A549 (cell line): ENCODE measurements at places on chromosomes 2 and 18.

DNA sequence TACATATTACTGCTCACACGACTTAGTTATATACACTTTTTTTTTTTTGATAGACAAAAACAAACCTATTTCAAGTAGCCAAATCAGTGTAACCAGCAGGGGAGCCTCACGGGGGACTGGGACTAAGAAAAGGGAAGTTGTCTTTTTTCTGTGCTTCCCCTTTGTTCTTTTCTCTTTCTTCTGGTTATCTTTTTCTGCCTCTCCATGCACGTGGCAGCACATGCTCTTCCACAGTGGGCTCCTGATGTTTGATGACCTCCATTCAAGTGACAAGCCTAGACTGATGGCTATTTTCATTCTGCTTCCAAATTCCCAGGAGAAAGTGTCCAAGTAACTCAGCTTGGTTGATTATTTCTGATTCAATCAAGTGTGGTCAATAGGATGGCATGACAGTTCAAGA lies 98.2 kb upstream of the STK39 start:
- DNase-seq: no peak

DNA sequence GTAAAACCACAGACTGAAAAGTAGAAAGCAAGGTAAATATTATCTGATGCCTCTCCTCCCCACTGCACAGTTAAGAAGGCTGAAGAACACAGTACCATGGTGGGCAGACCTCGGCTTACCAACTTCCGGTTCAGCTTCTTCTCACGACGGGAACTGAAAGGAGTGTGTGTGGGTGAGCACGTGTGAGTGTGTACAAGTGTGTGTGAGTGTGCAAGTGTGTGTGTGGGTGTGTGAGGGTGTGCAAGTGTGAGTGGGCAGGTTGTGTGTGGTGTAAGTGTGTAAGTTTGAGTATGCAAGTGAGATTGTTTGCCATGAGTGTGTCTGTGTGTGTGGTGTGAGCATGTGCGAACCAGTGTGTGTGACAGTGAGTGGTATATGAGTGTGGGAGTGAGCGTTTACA lies 103.5 kb downstream of the ADD2 start:
- DNase-seq: no peak

GRCh38 chr2:235820571-235820970 lies 326.7 kb downstream of the AGAP1 start:
- no peak for DNase-seq

DNA sequence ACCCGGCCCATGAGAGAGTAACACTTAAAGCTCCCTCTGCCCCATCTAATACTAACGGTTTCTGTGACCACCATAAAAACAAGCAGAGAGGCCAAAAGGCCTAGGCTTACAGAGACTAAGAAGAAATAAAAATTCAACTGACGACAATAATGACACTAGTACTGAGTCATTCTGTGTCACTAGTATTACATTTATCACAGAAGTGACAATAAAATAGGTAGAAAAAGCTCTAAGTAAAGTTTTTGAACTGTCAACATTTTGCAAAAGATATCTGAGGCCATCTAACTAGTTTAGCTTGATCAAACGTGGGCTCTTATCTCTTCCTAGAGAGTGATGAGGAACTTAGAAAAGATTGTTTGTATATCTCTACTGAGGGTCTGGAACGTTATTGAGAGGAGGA lies 35.6 kb downstream of the AP1S3 start:
- DNase-seq: no peak

GRCh38 chr2:52264488-52264887 lies 1232.6 kb upstream of the NRXN1 start:
- DNase-seq: no peak

DNA sequence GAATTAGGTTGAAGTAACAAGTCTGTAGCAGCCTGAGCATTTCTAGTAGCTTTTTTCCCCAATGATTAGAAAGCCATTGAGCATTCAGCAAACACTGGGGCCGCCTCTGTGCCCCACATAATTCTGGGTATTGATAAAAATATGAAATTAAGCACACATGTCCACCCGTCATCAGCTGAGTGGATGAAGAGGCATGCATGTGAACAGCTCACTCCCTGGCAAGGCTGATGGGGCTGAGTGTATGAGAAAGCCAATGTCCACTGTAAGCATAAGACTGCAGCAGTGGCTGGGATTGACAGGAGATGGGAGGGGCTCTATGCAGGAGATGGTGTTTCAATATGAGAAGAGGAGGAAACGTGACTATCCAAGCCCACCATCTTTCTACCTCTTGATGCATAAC lies 124.4 kb upstream of the KLHL29 start:
- no peak for DNase-seq

DNA sequence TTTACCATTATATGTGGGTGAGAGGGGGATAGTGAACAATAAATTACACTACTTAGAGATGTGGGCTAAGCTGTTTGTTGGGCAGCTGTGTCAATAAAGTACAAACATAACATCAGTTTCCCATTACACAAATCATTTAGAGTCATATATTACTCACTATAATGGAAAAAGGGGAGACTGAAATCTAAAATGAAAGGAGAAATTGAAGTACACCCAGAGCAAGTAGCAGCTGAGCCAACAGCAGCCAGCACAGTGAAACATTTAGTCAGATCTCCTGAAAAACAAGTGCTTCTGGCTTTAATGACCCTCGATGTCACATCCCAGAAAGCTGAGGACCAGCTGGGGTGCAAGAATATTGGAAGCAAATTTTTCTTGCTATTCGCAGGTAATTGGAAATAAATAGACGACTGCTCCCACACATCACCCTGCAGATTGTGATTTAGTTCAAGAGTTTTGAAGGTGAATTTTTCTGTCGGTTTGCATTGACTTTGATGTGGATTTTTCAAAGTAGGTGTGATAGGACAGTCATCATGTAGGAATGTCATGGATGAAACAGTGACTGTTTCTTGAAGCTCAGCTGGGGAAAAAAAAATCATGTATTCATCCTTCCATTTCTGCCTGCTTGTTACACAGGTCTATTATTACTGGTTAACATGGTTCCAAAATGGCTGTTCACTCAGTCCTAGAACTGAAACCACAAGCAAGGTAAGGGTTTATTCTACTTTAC lies 1607.3 kb upstream of the CELF4 start:
- no peak for DNase-seq

DNA sequence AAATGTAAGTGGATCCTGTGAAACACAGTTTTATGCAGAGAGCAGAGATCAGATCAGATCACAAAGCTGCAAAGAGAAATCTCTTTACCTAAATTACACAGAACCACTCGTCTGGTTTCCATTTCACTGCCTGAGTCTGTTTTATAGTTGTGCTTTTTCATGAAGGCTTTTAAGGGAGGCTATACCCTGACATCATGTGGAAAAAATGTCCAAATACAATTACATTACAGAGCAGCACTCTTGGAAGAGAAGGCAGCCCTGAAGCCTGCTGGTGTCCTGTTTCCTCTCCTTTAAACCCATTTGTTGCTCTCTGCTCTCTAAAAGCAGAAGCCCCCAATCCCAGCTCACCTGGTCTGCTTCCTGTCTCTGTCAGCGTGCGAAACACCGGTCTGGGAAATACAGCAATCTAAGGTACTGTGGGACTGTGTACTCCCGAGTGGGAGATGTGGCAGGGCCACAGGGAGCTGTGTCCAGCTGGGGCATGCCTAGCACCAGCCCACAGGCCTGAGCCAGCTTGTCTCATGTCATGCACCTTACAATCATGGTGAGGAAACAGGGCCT lies 24.8 kb upstream of the ZFP36L2 start:
- no peak for DNase-seq

DNA sequence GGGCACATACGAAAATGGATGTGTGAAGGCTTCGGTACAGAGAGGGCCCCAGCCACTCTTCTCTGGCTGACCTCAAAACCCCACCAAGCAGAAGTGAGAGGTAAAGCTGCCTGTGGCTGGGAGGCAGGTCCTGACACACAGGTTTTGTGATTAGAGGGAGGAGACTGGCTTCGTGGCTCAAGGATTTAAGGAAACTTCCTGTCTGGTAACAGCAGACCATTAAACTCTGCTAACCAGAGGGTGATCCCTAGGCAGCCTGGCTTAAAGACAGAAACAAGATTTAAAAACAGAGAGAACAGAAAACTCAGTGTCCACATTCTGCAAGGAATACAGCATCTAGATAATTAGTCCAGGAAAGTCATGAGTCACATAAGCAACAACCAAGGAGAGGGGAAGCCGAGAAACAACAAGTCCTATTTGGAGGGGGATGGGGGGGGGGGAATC lies 101.9 kb downstream of the NFATC1 start:
- no peak for DNase-seq

DNA sequence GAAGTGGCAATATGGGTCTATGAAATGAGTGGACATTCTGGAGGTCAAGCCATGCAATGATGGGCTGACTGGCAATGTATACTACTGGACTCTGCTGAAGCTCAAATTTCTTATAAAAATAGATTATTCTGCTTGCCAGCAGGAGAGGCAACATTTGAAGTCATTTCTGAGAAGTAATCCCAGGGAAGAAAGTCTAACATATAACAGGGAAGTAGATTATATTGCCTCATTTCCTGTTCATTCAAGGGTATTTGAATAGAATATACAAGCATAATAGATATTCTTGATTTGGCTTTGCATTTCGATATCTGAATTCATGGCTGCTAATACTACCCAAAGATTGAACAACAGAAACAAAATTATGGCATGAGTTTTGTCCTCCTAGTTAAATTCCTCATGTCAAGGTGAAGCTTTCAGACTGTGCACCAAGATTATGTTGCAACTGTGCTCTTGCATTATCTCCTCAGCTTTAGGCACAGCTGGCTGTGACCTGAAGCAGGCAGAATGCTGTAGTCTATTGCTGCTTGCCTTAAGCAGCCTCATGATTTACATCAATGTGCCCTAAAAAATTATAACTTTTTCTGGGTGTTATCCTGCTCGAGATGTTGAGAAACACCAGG lies 13.3 kb upstream of the TMX3 start:
- no peak for DNase-seq

GRCh38 chr18:77140439-77141109 lies 8.0 kb upstream of the MBP start:
- no peak for DNase-seq

DNA sequence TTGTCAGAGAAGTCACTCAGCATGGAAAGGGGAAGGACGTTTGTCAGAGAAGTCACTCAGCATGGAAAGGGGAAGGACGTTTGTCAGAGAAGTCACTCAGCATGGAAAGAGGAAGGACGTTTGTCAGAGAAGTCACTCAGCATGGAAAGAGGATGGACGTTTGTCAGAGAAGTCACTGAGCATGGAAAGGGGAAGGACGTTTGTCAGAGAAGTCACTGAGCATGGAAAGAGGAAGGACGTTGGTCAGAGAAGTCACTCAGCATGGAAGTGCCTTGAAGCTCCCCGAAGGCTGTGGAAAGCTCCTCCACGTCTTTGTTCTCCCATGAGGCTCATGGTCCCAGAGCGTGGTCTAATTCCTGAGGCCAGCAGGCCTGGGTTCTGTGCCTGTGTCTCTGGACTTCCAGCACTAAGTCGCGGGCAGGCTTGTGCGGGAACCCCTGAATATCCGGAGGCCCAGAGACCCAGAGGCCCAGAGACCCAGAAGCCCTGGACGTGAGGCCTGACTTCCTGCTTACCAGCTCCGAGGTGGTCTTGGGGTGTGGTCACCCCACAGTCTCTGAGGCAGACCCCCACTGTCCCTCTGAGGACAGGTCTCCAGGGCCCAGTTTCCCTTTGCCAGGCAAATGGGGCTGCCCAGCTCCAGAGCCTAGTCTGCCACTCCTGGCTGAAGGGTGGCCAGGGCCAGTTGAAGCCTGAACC lies 70.4 kb upstream of the TWIST2 start:
- DNase-seq: no peak

DNA sequence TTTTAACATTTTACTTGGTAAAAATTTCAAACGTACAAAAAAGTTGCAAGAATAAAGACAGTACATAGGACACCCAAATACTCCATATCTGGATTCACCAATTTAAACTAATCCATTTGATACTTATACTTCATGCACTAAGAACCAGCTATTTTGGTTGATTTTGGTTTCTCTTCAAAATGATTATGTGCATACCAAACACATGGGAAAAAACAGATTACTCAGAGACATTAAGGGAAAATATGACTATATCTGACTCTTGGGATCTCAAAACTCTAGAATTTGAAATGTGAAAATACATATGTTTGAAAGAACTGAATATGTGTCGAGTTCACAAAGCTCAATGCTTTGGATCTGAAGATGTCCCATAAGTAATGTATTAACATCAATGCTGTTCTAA lies 15.5 kb upstream of the MALL start:
- no peak for DNase-seq

DNA sequence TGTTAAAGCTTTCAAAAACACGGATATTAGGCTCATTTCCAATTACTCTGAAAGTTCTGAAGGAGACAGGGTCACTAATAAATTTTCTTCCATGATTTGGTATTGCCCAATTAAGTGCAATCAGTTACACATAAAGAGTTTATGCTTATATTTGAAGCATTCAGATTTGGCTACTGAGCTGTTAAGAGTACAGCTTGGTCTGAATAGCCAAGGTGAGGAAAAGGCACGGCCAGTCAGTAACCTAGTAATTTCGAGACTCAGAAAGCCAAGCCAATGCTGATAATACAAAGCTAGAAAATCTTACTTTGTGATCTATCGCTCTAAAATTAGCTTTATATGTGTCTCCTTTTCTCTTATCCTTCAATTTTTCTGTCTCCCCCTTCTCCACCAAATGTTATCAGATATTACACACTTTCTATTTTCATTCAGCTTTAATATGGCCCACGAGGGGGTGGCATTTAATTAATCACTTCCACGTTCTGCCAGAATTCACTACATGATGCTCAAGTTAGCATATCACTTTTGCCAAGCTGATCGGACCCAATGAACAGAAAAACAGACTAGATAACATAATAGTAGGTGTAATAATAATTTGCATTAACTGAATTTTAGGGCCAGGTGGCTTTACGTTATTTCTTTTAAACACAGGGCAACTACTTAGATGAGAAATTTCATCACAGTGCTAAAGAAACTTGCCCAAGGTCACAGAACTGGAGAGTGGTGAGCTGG lies 138.4 kb downstream of the TCF4 start:
- DNase-seq: no peak

DNA sequence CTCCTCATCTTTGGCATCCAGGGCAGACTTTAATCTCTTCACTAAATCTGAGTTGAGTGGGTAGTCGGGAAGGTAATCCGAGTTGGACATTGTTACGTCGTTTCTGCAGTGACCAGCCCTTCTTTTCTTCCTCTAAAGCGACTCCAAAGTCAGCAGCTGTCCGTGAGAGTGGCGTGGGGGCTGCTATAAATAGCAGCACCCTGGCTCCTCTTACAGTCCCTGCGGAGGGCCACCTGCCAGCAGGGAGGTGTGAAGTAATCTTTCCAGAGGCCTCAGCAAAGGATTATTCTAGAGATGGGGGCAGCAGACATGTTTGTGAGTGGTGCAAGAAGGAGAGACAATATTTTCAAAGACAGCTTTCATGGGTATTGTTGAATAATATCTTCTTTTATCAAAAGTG lies at the start of gene ASB18:
Gene ASB18 (minus strand): TSS at position 151 of the 400 bp plus-strand sequence. CDS start 61 bp downstream, at position 90.
- DNase-seq: no peak

GRCh38 chr2:8488001-8488738 lies 193.7 kb upstream of the ID2 start:
- no peak for DNase-seq
